Fibroblast of villous mesenchyme (primary cell): ENCODE measurements at places on chromosomes 5 and 9. TPM values are rescaled to one million over a fixed set of nuclear protein-coding genes. Genes with fewer than 3 reads are reported as not detected.

SARDH gene
- 5.5 and 6.0 TPM in 2 replicates for total RNA-seq

LCN12 gene
- total RNA-seq, result 0.86 TPM in 1 of 2 replicates, not detected in the other

SLC46A2 gene
- total RNA-seq, result not detected in 2 replicates

PCDHAC1 gene
- under 0.01 TPM in 2 replicates for total RNA-seq

ADAMTS16 gene
- under 0.01 and 2.6 TPM in 2 replicates for total RNA-seq
